ENCODE measurements at places on chromosomes 5 and 9.

DNA sequence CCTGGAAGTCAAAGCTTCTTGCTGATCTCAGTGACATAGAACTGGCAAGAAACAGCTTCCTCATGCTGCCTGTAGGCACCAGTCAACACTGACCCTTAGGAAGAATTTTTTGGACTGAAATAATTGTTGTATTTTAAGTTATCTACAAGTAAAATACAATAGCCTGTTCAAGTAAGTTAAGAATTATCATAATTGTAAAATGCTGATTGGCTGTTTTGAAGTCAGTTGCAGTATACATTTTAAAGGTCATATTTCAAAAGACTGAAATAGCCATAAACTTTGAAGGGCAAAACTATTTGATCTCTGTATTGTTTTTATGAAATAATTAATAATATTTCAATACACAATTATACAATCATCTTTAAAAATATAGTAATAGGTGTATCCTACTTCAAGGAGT lies 794.9 kb downstream of the MAT2B start:
- no peak for DNase-seq

DNA sequence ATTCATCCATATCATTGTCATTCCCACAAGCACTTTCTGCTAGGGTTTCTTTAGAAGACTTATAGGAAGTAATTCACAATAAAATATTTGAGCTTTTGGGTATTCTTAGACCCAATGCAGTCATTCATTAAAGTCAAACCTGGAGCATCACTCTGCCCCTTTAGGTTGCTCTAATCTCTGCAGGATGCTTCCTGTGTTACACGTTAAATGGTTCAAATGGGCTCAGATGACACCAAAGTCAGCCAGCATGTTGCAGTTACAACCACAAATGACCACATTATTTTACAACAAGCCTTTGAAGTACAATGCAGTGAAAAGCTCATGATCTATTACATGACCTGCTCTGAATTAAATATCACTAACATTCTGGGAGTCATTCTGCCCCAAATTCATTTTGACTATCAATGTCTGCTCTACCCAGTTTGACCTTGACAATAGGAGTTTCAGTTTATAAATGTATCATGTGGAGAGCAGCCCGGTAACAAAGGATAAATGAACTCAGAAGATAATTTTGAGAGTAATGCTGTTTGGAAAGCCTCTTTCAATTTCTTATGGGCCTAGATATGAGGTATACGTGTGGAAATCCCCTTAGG lies 668.6 kb upstream of the DMAC1 start:
- DNase-seq, result no peak

DNA sequence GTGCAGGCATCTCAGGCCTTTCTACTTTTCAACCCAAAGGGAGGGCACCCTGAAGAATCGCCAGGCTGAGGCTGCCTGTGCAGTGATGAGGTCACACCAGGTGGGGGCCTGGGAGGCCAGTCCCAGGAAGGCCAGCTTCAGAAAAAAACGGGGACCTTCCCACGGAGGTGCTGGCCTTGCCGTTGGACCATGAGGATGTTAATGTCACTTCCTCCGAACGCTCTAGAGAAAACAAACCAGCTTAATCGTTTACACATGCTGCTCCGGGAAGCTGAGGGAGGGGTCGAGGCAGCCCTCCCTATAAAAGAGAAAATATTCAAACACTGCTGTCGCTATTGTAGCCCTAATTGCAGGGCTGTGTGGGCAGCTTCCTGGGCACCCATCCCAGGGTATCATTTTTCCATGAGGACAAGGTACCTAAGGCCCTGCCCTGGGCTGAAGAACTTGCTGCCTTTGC lies 27.0 kb downstream of the PTGES start:
- DNase-seq, result no peak

DNA sequence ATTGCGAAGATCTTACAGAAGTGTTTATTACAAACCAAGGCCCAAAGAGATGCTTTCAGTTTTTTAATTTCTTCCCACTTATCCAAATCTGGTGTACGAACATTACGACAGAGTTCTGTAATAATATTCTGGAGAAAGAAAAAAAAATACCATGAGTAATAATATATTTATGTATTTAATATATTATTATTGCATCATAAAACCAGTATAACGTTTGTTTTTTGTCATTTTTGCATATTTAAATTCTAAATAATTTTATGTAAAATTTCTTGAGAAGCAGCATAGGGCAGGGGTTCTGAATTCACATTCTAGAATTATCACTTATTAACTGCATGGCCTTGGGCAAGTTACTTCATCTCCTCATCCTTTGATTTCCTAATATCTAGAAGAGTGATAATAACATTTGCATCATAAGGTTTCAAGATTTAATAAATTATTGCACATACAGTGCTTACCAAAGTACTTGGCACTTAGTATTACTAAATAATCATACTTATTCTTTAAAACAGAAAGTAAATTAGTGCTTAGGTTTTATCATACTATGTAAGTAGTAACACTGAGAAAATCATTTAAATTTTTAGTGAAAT lies 107.7 kb downstream of the OSMR start:
- DNase-seq, result no peak

- DNase-seq, result no peak
Observed at GRCh38 chr9:135526089-135526729, 5.0 kb downstream of the LCN1 start.

- DNase-seq, result no peak
Observed at GRCh38 chr5:153373130-153373498, 117.4 kb upstream of the GRIA1 start.

DNA sequence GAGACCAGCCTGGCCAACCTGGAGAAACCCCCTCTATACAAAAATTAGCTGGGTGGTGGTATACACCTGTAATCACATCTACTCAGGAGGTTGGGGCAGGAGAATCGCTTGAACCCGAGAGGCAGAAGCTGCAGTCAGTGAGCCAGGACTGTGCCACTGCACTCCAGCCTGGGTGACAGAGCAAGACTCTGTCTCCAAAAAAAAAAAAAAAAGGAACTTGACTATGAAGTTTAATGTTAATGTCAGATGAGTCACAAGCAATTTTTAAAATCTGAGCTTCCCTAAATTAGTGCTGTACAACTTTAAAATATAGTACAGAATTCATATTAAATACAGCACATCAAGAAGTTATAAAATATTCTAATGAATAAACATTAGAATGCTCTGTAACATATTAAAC lies 1.5 kb downstream of the MEIKIN start:
- DNase-seq, result no peak

- DNase-seq, result no peak
Observed at GRCh38 chr5:78679905-78680304, 31.3 kb upstream of the LHFPL2 start.

- no peak for DNase-seq
Observed at GRCh38 chr5:61666064-61666621, 334.1 kb downstream of the ZSWIM6 start.

- no peak for DNase-seq
Observed at GRCh38 chr5:139392324-139392677, 2.6 kb upstream of the MZB1 start.

- DNase-seq, result no peak
Observed at GRCh38 chr5:88979244-88979643, 96.3 kb upstream of the MEF2C start.

DNA sequence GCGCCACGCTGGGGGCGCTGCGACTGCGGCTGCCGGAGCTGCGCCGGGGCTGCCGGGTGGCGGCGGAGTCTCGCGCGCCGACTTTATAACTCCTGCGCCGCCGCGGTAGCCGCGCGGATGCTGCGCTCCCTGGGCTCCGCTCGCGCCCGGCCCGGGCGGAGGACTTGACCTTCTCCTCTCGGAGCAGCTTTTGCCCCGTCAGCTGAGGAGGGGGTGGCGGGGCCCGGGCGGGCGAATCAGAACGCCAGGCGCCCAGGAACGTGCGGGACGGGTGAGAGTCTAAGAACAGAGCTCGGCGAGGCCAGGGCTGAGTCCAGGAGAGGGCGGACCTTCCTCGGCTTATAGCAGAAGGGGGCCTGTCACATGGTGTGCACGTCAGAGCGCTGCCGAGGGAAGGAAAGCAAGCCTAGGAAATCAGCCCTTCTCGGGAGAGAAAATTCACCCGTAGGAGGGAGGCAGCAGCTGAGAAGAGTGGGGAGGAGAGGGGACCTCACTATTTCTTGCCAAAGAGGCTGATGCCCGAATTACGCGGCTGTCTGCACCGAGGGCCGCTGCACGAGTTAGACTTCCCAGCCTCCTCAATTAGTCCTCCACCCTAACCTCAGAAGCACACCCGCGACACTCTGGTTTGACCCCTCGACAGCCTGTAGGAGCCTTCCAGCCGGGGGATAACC lies at the start of gene FOXD1:
FOXD1 (minus strand) TSS at position 315 of the 674 bp plus-strand sequence. CDS start 415 bp downstream, outside the sequence.
- DNase-seq, result no peak

GRCh38 chr9:77847626-77848025 lies 184.0 kb downstream of the GNAQ start:
- no peak for DNase-seq

- no peak for DNase-seq
Observed at GRCh38 chr5:115330830-115331229, 34.4 kb upstream of the CCDC112 start.

- DNase-seq, result no peak
Observed at GRCh38 chr5:139403418-139403786, 487 bp downstream of the SPATA24 start.

DNA sequence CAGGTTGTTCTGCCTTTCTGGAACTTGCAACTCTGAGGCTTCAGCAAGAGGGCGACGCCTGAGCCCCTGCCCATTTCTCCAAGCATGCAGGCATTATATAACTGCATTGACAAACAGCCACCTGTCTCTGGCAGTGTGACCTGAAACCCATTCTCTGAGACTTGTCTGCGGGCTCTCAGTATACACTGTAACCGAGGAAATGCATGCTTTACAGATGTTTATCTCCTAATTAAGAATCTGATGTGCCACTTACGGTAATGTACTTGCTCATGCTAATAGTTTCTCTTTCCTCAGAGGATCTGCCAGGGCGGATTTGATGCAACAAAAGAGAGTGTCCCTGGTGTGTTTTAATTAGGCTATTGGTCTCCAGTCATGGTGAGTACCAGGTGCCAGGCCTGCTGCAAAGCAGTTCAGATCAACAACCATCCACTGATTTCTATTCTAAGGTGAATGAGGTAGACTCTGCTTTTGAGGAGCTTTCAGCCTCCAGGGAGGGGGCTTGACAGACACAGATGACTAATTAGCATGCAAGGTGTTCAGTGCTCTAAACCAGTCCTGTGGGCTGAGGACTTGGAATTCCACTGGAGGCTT lies 593.7 kb upstream of the KLF4 start:
- DNase-seq, result no peak

DNA sequence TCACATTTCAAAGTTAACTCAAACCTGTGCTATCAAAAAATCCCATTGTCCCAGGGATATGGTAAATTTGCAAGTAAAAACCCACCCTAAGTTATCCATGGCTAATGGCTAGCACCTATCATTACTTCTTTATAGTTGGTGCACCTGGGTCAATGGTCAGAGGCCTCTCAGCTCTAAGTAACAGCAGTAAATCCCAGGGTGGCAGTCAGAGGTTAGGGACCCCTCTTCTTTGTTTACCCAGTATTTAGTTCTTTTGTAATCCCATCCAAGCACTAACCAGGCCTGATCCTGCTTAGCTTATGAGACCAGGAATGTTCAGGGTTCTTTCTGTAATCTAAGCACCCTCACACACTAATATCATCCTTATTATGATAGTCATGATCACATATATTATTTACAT lies 52.1 kb upstream of the WWC1 start:
- no peak for DNase-seq

GRCh38 chr5:82884821-82885471 lies 192.2 kb downstream of the TMEM167A start:
- DNase-seq, result no peak
